ENCODE measurements at places on chromosomes 7 and 10. TPM values are rescaled to one million over a fixed set of nuclear protein-coding genes. Genes with fewer than 3 reads are reported as not detected.

DNA sequence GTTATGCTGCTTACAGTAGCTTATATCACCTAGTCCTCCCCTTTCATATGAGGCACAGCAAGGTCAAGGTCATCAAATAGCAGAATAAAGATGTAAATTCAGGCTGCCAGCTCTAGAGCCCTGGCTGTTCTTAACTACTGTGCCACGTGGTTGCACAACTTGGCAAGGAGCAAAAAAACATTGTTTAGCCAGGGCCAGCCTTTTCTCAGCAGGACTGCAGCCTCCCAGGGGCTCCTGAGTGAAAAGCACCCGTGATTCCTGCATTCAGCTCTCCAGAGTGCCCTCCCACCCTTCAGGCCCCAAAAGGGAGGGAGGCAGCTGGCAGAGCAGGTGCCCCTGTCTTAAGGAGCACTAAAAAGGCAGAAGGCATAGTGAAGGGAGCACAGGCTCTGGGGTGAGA is 31.8 kb upstream of the TM9SF3 start:
- DNase-seq = no peak

- DNase-seq = no peak
Measured at GRCh38 chr7:148261523-148261922, 329.0 kb upstream of the C7orf33 start.

GRCh38 chr7:155570171-155570958 is 24.0 kb upstream of the CNPY1 start:
- DNase-seq = no peak

GRCh38 chr7:1753564-1753867 is 83.4 kb downstream of the ELFN1 start:
- DNase-seq = no peak

- DNase-seq = no peak
Measured at GRCh38 chr10:83991986-83992753, 147.1 kb upstream of the GHITM start.

- no peak for DNase-seq
Measured at GRCh38 chr10:34193931-34194626, 621.0 kb downstream of the PARD3 start.

DNA sequence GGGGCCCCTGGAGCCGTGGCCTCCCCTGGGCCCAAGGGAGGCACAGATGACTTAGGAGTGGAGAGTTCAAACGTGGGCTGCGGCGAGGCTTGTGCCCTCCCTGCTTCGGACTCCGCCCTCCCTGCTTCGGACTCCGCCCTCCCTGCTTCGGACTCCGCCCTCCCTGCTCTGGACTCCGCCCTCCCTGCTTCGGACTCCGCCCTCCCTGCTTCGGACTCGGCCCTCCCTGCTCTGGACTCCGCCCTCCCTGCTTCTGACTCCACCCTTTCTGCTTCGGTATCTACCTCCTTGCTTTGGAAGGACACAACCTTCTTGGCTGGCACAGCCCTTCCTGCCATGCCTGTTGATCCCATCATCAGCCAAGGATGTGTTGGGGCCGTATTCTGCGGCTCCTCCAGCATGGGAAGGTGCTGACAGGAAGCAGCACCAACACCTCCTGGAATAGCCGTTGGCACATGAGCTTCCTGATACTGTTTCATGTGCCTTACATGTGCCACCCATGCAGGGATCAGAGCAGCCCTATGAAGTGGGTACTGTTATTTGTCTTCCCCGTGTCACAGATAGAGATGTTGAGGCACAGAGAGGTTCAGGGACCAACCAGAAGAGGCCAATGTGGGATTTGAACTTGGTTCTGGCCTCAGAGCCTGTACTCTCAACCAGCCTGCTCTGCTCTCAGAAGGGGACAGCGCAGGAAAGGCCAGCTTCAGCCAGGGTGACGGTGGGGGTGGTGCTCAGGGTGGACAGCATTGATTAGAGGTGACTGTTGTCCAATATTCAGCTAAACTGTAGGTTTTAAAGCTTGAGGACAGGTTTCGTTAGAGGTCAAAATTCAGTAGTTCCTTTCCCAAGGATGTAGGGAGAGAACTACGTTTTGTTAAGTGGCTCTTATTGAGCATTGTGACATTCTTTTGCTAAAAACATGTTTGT is 114.5 kb downstream of the NKX6-2 start:
- no peak for DNase-seq

DNA sequence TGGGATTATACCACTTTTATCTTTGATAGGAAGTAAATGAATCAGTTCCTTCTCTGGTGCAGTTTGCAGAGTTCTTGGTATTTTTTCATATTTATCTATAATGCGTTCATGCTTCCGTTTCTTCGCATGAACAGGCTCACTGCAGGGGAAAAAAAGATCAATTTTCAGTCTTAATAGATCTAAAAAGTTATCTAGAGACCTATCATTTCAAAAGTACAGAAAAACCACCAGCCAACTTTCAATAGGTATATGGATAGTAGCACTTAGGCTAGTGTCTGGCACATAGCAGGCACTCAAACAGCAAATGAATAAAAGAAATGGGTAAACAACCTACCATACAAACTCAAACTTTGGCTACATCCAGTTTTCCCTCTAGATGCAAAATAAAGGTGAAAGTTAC is 5.5 kb downstream of the NOC3L start:
- no peak for DNase-seq

DNA sequence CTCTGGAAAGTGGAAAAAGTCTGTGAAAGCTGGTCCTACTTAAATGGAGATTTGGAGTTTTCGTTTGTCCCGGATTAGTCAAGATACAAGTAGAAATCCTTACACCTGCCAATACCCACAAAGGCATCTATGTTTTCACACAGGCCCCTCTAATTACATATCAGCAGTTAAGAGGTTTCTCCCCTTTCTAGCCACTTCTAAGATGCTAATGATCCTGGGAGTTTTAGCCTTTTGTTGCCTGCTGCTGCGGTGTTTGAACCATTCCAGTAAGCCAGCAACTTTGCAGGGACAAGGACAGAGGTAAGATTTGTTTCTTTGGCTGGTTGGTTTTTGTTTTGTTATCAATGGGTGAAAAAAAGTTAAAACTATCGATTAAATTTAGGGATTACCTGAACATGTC is 5.8 kb upstream of the C1QL3 start:
- no peak for DNase-seq

GRCh38 chr10:89909752-89910151 is 208.4 kb downstream of the KIF20B start:
- DNase-seq = no peak

GRCh38 chr7:120229084-120229483 is 43.9 kb upstream of the KCND2 start:
- no peak for DNase-seq

Gene PAOX
- 7.7 TPM for total RNA-seq

Gene CYP2E1
- total RNA-seq = 14.0 TPM

Gene BEND7
- 23.7 TPM for total RNA-seq

Gene PRSS37
- total RNA-seq = not detected

Gene PMPCB
- total RNA-seq = 40.3 TPM

Gene TMEM209
- 5.9 TPM for total RNA-seq

Gene NODAL
- total RNA-seq = not detected

Gene CHN2
- 6.0 TPM for total RNA-seq

Gene SPOCK2
- total RNA-seq = 5.3 TPM

All from gastrocnemius medialis (tissue), 4 donors.